Nasal cavity respiratory epithelium epithelial cell of viscerocranial mucosa (primary cell): ENCODE measurements at places on chromosomes 16 and 17. TPM values are rescaled to one million over a fixed set of nuclear protein-coding genes. Genes with fewer than 3 reads are reported as not detected.

The SCARF1 gene
- total RNA-seq = 0.34 and 0.43 TPM in 2 replicates

The CACNG5 gene
- total RNA-seq = not detected in 2 replicates

The GGT6 gene
- total RNA-seq = 4.4 and 4.5 TPM in 2 replicates

The SPNS2 gene
- total RNA-seq = 3.2 and 14.7 TPM in 2 replicates

The HSPB9 gene
- not detected in 2 replicates for total RNA-seq
